Activated CD8-positive, alpha-beta memory T cell treated with anti-CD3 and anti-CD28 coated beads for 1 hour (primary cell): ENCODE measurements at places on chromosomes 5 and 9.
A peak's percentile ranks its signal among the peaks of the same experiment; 100 is the strongest.

GRCh38 chr9:101354143-101354764, 30.6 kb downstream of the BAAT start:
- no peak for DNase-seq

GRCh38 chr9:89361031-89361430, 42.7 kb downstream of the SECISBP2 start:
- DNase-seq = no peak

DNA sequence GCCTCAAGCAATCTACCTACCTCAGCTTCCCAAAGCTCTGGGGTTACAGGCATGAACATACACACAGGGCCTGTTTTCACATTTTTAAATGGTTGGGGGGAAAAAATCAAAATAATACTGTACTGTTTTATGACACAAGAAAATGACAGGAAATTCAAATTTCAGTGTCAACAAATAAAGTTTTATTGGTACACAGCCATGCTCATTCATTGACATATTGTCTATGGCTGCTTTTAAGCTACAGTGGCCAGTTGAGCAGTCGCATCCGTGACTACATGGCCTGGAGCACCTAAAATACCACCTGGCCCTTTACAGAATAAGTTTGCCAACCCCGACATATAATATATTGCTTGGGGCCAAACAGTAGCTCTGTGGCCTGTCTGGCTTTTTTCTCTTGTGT, 56.4 kb upstream of the GGTA1 start:
- DNase-seq = no peak

DNA sequence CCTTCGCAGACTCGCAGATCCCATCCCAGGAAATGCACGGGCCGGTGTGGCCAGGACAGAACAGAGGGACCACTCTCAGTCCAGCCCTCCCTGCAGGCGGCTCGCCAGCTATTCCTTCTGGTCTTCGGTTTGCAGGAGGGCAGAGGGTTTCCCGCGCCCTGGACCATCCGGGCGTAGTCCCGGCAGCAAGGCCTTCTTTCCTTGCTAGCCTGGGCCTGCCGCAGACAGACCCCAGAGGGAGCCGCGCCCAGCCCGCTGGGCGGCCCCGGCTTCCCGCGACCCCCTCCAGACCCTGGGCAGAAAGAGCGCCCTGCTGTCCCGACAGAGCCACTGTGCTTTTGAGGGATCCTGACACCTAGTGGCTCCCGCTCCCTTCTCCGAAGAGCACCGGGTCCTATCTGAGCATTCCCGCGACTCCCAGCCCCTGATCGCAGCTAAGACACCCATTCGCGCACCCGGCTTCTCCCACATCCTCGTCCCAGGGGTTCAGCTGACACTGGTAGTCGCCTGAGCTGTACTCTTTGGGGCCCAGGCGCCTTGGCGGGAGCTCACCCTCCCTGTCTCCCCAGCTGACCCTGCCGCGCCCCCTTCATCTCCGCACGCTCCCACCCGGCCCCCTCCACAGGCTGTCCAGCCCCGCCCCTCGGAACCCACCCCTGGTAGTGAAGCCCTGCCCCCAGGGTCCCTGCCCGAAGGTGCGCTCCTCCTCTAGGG, 1.1 kb downstream of the CFAP90 start:
- DNase-seq = no peak

GRCh38 chr9:123320814-123321213, 35.2 kb upstream of the CRB2 start:
- no peak for DNase-seq

DNA sequence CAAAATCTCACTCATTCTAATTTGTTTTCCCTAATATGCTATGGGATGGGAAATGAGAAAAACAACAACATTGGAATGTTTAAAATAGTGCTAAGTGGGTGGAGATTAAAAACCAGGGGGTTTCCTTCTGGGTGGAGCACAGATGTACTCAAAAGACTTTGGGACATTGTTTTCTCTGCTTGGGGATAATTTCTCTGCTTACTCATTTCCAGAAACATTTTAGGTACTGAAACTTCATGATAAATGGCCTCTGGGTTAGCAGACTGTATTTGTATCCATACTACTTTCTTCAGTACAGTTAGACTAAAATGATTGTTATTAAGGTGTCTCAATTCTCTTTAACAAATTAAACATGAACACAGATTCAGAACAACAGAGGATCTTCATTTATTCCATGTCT, 17.4 kb downstream of the ELOVL7 start:
- DNase-seq = no peak

- DNase-seq = no peak
Measured at GRCh38 chr9:137531099-137531765, 19.0 kb downstream of the PNPLA7 start.

DNA sequence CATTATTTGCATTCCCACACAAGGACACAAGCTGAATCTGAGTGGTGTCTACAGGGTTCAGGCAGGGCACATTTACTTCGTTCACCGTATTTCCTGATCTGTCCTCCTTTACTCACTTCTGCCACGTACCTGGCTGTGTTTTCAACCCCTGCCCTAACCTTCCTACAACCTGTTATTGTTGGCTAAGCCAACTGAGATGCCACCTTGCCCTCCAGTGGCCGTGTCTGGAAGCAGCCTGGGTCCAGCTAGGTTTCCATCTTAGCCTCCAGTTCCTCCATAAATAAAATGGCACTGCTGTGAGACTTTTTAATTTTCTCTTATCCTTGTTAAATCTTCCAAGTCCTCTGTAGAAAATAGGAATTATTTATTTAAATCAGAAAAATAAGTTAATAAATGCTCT, 64.8 kb downstream of the ATP10B start:
- DNase-seq = no peak

GRCh38 chr5:143992496-143992895, 178.0 kb downstream of the YIPF5 start:
- DNase-seq = no peak

GRCh38 chr5:94239266-94239665, 379.1 kb downstream of the KIAA0825 start:
- DNase-seq = no peak

DNA sequence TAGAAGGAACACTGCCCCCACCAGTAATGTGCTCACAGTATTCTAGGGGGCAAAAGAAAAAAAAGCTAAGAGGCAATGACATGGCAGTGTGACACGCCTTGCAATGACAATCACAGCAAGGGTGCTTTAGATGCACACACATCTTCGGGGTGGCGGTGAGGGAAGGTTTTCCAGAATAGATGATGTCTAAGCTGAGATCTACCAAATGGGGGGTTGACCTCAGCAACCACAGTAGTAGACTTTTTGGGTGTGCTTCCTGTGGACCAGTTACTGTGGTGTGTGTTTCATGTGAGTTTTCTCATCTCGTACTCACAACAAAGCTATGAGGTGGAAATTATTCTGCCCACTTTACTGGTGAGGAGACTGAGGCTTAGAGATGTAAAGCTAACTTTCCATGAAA, 10.2 kb upstream of the IL12B start:
- DNase-seq = no peak

DNA sequence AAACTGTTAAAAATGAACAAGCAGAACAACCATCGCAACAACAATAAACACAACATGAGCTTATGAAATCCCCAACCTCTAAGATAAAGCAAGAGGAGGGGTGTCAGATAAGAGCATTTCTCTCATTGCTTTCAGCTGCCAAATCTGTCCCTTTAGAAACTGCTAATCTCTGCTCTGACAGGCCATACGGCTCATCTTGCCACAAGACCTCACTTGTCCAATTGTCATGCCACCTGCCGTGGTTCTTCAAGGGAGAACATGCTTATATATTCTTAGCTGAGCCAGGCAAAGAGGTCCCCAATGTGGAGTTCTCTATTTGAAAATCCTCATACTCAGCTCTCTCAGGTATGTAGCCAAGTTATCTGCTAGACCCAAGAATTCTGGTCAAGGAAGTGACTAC, 405.0 kb upstream of the TNC start:
- no peak for DNase-seq

- DNase-seq = no peak
Measured at GRCh38 chr5:31396611-31397295, 135.1 kb downstream of the DROSHA start.

GRCh38 chr5:173613433-173614159, 2.9 kb downstream of the BOD1 start:
- DNase-seq = no peak

DNA sequence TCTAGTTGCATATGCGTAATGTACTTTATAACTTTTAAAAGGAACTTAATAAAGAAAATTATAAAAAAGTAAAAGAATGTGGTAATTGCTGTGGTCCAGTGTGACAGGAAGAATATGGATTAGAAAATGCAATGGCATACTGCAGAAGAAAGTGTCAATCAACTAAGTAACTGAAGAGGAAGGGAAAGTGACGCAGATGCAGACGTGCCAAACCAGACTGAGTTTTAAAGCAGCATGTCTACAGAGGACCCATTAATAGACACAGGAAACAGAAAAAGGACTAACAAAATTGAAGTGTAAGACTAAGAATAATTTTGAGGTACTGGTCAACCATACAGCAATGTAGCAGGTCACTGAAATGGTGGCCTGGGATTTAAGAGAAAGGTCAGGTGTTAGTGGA, 73.3 kb downstream of the DPYSL3 start:
- DNase-seq = no peak

GRCh38 chr5:43063721-43064171, 23.6 kb upstream of the ANXA2R start:
- DNase-seq = no peak

DNA sequence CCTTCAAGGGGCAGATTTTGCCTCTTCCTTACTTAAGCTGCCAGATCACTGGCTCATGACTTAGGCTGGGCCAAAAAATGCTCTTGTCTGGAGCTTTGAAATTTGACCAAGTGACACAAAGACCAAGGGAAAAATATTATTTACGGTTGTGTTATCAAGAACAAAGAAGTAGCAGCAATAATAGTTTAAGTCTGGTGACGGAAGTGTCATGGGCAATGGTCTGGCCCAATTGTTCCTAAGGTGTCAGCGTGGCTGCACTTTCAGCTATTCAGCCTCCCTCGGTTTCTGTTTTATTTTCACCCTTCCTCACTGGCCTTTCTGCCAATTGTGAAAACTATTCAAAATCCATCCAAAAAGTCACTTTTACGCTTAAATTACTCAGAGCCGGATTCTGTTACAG, 185.3 kb downstream of the CDH18 start:
- DNase-seq = no peak

GRCh38 chr5:160293901-160294561, 18.3 kb downstream of the CCNJL start:
- no peak for DNase-seq

DNA sequence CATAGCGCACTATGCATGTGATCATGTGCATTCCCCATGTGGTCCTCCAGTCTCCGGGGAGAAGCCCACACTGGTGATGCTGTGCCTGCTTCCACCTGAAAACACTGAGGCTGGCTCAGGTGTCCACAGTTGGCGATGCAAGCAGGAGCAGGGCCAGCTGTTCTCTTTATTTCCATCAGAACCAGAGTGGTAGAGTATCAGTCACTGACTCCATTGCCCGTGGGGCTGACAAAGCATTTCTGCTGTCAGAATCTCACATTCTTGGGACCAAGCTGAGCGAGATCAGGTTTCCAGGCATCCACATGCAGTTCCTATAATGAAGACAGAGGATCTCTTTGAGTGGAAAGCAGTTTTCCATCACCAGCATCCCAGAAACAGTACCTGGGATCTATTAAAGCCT, 52.5 kb downstream of the GADD45G start:
- DNase-seq = no peak

- DNase-seq = peak; percentile 43
Measured at GRCh38 chr9:131799177-131799823, 59.4 kb upstream of the RAPGEF1 start.

- no peak for DNase-seq
Measured at GRCh38 chr5:151661968-151662732, 24.6 kb downstream of the SPARC start.

GRCh38 chr9:69801989-69802388, 18.6 kb upstream of the CFAP95 start:
- DNase-seq = no peak

DNA sequence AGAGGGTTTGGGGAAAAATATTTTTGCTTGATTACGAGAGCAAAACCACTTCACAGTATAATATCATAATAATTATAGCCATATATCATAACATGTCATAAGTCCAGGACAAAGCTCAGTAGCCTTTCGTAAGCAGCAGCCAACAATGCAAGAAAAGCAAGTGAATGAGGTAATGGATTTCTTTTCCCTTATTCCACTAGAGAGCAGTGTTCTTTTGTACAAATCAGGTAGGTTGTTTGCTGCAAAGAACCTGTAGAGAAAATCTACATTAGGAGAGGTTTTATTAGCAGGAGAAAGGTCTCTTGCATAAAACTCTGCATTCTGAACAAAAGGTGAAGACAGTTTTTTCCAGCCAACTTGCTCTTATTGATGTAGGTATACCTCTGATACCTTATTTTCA, 1033.4 kb downstream of the TLE4 start:
- DNase-seq = no peak
